ENCODE measurements at places on chromosomes 16 and 17.

DNA sequence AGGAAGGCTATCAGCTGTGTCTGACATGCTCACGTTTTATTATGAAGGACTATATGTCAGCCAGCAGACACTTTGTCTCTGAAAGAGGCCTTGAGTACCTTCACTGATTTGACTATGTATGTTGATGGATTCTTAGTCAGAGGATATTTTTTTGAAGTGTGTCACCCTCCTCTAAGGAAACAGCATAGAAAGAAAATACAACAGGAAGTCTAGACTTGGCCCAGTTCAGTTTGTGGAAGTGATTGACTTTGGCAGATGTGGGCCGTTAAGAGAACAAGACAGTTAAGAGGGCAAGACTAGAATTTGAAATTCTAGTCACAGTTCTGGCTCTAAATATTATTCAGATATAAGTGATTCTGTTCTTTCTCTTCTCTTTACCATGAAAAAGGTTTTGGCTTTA lies 471.5 kb downstream of the CDH8 start:
- DNase-seq: no peak

- no peak for DNase-seq
Measured at GRCh38 chr16:85447693-85448313, 165.3 kb upstream of the GSE1 start.

GRCh38 chr17:69949973-69950695 lies 124.9 kb upstream of the KCNJ16 start:
- no peak for DNase-seq

DNA sequence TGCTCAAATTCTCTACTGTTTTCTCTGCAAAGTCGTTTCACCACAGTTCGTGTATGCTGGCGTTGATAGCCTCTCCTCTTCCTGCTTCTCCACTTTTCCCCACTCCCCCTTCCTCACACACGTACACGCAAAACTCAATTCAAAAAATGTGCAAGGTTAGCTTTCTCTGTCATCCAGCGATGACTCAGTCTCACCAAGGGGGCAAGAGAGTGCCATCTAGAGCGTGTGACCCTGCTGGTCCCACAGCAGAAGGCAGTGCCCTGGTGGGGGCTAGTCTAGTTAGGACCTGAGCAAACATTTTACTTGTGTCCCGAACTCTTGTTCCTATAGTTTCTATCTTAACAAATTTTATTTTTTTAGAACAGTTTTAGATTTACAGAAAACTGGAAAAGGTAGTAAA lies 121.2 kb upstream of the CHMP6 start:
- DNase-seq: no peak

GRCh38 chr17:61662741-61663140 lies 71.7 kb upstream of the NACA2 start:
- peak; percentile 20 for DNase-seq

GRCh38 chr16:2042171-2042985 lies 5.3 kb downstream of the NTHL1 start:
- DNase-seq: no peak

DNA sequence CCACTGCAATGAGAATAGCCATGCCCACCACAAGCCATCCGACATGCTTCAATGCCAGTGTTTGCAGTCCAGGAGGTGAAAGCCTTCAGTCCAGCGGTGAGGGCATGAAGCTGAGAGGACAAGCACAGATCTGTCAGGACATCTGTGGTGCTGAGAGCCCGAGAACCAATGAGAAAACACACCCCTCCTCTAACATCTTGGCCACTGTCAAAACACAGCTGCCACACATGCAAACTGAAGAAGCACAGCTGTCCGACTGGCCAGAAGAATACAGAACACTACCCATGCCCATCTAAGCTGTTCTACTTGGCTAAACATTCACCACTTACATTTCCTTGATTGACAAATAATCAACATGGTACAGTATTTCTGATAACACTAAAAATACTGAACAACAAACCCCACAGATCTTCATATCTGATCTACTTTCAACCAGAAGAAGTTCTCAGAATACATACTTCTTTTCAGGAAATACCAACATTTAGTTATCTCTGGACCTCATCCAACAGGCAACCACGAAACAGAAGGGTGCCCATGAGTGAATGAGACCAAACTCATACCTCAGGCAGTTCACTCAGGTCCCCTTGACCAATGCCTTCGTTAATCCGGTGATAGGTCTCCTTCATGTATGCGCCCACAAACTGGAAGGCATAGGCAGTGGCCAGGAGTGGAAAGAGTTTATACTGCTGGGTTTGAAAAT lies 10.2 kb upstream of the FBF1 start:
- DNase-seq: peak; percentile 34

DNA sequence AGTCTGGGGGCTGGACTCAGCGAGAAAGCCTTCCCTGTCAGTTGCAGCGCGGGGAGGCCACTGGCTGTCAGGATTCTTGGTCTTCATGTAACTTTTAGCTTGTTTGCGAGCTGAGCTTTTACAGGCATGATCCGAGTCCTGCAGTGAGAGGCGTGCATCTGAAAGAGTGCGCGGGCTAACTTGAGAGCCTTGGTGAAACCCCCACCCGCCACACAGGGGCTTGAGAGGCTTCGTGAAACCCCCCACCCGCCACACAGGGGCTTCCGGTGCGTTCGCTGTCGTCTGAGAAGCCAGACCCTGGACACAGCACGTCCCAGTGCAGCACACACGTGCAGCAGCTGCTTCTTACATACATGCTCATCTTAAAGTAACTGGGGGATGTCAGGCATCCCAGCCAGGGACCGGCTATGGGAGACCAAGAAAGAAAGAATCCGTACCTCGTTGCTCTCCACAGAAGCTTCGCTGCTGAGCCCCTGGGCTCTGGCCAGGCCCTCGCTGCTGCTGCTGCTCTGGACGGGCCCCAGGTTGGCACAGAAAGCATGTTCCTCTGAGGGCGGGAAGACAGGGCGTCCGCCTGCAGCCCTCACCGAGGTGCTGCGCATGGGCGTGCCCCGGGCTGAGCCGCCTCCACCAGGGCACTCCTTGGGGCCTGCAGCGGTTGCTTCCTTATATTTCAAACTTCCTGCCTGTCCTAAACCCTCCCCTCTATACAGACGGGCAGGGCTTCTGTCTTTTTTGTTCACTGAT lies 7.8 kb downstream of the NUDT16L1 start:
- DNase-seq: no peak

Data from fibroblast of the aortic adventitia (primary cell).